ENCODE measurements at places on chromosomes 4 and X. TPM values are rescaled to one million over a fixed set of nuclear protein-coding genes. Genes with fewer than 3 reads are reported as not detected.

SUPT20HL1 gene
- total RNA-seq, result not detected

ARMCX1 gene
- total RNA-seq, result 135 TPM

PCDH11X gene
- not detected for total RNA-seq

DIPK2B gene
- not detected for total RNA-seq

ANKRD50 gene
- 20.0 TPM for total RNA-seq

UVSSA gene
- 7.6 TPM for total RNA-seq

PDE5A gene
- total RNA-seq, result 0.91 TPM

UGT2B11 gene
- not detected for total RNA-seq

MAGEA3 gene
- not detected for total RNA-seq

DUSP21 gene
- total RNA-seq, result not detected

SHROOM2 gene
- total RNA-seq, result 18.3 TPM

VCX3B gene
- not detected for total RNA-seq

VEGFC gene
- 13.0 TPM for total RNA-seq

DNAJB14 gene
- 33.1 TPM for total RNA-seq

PTPN13 gene
- total RNA-seq, result 0.05 TPM

MTMR8 gene
- not detected for total RNA-seq

TCEAL7 gene
- total RNA-seq, result 54.0 TPM

CXCL11 gene
- total RNA-seq, result not detected

PSMD10 gene
- 77.4 TPM for total RNA-seq

ADH1A gene
- total RNA-seq, result not detected

AFM gene
- total RNA-seq, result not detected

TMEM144 gene
- 11.7 TPM for total RNA-seq

RNF212 gene
- total RNA-seq, result not detected

SHOX gene
- not detected for total RNA-seq

APLN gene
- 0.43 TPM for total RNA-seq

RBM46 gene
- not detected for total RNA-seq

SSX1 gene
- not detected for total RNA-seq

HTN1 gene
- total RNA-seq, result not detected

H2BW2 gene
- not detected for total RNA-seq

DNAAF6 gene
- total RNA-seq, result not detected

ZNF182 gene
- 3.0 TPM for total RNA-seq

ATP1B4 gene
- total RNA-seq, result 58.0 TPM

PWWP3B gene
- 37.8 TPM for total RNA-seq

ADGRG2 gene
- not detected for total RNA-seq

RAB40AL gene
- not detected for total RNA-seq

ABRAXAS1 gene
- total RNA-seq, result 14.0 TPM

GLRB gene
- 24.8 TPM for total RNA-seq

PROM1 gene
- total RNA-seq, result not detected

HS6ST2 gene
- total RNA-seq, result not detected

ADRA2C gene
- 8.7 TPM for total RNA-seq

LRP2BP gene
- 1.3 TPM for total RNA-seq

LIMCH1 gene
- total RNA-seq, result 83.0 TPM

OTC gene
- not detected for total RNA-seq

RRH gene
- 0.08 TPM for total RNA-seq

OTUD6A gene
- total RNA-seq, result not detected

MAGIX gene
- total RNA-seq, result 4.8 TPM

CABS1 gene
- total RNA-seq, result not detected

HTR2C gene
- not detected for total RNA-seq

CXXC4 gene
- total RNA-seq, result 0.11 TPM

MOB1B gene
- 65.1 TPM for total RNA-seq

MAGEC1 gene
- total RNA-seq, result not detected

USP53 gene
- total RNA-seq, result 34.4 TPM

GIMD1 gene
- total RNA-seq, result not detected

GPR173 gene
- 2.2 TPM for total RNA-seq

SPATA18 gene
- not detected for total RNA-seq

CT45A10 gene
- total RNA-seq, result not detected
